ENCODE measurements at places on chromosomes 3 and 15. TPM values are rescaled to one million over a fixed set of nuclear protein-coding genes. Genes with fewer than 3 reads are reported as not detected.

The PFKFB4 gene
- total RNA-seq, result 4.6 TPM

The ZNF662 gene
- total RNA-seq, result 12.8 TPM

The EHHADH gene
- total RNA-seq, result 27.9 TPM

The LCTL gene
- total RNA-seq, result not detected

The TGM4 gene
- total RNA-seq, result not detected

The MYZAP gene
- total RNA-seq, result 3.3 TPM

The ROPN1 gene
- 0.54 TPM for total RNA-seq

The SLC38A3 gene
- 1.6 TPM for total RNA-seq

The ROBO2 gene
- total RNA-seq, result 1.3 TPM

Measured in kidney (tissue), 22 donors.